ENCODE measurements at places on chromosomes 12 and 14.

- peak; percentile 36 for DNase-seq
Measured at GRCh38 chr14:51368721-51369163, 128.7 kb downstream of the TMX1 start.

GRCh38 chr12:63103494-63104131 is 47.4 kb downstream of the AVPR1A start:
- peak; percentile 8 for DNase-seq

- no peak for DNase-seq
Measured at GRCh38 chr12:88142610-88142991, 494 bp downstream of the TMTC3 start.

GRCh38 chr12:124736115-124737039 is 127.3 kb downstream of the SCARB1 start:
- DNase-seq = no peak

DNA sequence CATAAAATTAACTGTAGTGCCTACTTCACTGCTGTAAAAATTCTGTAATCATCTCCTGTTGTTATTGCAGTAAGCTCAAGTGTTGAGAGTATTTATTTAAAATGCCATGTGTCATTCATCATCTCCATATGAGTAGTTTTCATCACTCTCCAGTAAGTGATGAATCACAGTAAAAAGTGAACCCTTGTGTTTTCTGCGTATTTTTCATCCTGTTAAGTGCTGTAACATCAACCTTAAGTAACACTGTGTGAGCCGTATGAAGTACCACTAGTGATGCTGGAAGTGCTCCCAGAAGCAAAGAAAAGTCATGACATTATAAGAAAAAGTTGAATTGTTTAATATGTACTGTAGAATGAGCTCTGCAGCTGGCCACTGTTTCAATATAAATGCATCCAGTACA is 55.4 kb downstream of the SLCO1B3 start:
- peak; percentile 62 for DNase-seq

DNA sequence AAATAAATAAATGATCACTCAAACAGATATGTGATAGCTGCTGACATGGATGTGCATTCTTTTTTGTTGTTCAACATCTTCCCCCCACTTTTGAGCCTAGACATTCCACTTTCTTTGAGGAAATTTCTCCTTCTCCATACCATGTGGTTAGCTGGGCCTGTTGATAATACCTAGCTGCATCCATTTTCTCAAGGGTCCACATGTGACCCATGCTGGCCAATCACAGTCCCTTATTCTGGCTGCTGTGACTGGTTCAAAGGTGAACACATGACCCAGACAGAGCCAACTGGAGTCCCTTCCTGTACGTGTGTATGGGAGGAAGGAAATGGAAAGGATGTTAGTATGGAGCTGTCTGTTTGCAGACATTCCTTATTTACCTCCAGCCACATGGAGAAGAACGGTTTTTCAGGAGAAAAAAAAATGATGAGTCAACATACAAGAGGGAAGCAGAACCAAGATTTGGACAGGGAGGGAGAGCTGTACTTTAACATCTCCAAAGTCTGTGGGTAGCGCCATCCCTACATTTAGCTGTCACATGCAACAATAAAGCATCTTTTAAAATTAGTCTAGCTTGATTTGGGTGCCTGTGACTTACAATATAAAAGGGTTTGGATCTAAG is 391.7 kb upstream of the TBX3 start:
- peak; percentile 25 for DNase-seq

DNA sequence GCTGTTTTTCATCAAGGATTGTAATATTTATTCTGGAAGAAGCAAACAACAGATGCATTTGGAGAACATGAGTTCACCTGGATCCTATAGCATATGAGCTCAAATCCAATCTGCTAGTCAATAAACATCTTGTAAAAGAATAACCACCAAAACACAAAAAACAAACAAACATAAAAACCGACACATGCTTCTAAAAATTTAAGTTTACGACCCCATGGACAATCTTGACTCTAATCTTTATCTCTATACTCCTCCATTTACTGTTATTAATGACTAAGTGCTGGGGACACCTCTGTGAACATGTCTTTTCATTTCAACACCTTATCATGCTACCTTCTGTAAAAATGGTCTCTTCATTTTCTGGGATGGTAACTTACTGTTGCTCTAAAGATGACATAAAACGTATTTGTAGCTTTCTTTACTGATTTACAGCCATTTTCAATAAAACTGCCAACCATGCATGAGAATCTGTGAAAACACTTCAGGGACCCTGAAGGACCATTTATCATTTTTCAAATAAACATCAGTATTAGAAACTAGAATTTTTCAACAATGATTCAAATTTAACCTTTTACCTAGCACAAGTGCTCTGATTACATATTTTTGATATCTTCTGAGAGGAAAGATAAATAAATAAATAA is 123.8 kb upstream of the SOX5 start:
- DNase-seq = no peak

GRCh38 chr12:1882405-1882804 is 36.0 kb downstream of the CACNA2D4 start:
- no peak for DNase-seq

GRCh38 chr12:20366776-20367409 is 1.4 kb upstream of the PDE3A start:
- DNase-seq = no peak

- DNase-seq = no peak
Measured at GRCh38 chr12:31033146-31033545, 40.5 kb upstream of the DDX11 start.

DNA sequence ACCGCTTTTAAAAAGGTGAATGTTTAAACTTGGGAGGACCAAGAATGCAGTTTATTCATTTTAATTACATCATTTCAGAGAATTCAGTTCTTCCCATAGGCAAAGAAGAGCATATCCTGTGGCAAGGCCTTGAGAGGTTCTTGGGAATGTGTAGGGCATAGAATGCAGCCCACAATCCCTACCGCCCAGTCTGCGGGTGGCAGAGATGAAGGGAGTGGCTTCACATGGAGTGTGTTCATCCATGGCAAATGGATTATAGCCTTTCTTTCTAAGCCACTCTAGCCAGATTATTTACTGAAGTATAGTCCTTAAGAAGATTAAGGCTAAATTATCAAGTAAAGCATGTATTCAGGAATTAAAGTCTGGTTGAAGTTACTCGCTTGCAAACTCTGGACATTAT is 97.4 kb downstream of the TSPAN8 start:
- no peak for DNase-seq

DNA sequence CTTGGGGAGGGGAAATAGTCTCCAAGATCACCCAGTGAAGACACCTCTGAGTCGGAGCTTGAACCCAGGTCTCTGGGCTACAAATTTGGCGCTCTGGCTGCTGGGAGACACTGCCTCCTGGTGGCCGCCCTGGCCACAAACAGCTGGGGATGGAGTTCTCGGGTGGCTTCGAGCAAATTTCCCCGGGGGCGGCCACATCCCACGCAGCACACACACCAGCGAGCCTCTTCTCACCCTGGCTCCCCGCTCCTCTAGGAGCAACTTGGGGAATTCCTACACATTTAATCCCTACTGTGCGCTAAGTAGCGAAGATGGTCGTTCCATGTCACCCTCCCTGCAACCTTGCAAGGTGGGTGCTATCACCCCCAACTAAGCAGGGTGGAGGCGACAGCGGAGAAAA is 66.2 kb upstream of the BEGAIN start:
- no peak for DNase-seq

DNA sequence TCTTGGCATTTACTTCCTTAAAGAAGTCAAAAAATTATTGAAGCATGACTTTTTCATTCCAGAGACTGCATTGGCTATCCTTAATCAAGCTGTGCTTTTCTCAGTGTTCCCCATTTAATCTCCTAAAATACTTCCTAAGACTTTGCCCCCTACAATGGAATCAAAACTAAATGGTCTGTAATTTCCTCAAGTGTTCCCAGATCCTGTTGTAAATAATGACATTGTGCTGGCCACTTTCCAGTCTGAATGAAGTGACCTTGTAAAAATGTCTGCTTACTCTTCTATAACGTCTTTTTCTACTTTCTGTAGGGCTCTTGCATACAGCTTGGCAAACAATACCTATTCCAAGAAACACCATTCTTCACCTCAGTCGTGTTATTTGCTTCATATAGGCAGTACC is 45.3 kb upstream of the MBIP start:
- DNase-seq = no peak

DNA sequence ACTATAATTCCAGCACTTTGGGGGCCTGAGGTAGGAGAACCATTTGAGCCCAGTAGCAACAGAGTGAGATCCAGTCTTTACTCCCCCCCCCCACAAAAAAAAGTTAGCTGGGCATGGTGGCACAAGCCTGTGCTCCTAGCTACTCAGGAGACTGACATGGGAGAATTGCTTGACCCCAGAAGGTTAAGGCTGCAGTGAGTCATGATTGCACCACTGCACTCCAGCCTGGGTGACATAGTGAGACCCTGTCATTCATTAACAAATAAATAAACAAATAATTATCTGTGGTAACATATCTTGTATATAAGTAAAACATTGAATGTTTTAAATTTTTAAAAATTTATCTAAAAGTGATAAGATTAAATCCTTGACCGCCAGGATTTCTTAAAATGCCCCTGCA is 4.8 kb downstream of the ENTPD5 start:
- DNase-seq = peak; percentile 6

DNA sequence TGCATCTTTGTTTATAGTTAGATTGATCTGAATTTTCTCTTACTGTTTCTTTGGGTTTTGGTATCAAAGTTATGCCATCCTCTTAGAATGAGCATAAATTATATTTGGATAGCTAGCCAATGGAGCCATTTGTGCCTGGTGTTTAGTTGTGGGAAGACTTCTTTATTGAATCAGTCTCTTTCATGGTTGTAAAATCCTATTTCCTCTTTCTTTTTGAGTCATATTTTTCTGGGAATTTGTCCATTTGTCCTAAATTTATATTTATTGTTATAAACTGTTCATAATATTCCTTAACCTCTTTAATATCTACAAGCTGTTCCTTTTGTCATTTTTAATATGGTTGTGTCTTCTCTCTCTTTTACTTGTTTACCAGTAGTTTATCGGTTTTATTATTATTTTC is 462.5 kb downstream of the AEBP2 start:
- DNase-seq = no peak

DNA sequence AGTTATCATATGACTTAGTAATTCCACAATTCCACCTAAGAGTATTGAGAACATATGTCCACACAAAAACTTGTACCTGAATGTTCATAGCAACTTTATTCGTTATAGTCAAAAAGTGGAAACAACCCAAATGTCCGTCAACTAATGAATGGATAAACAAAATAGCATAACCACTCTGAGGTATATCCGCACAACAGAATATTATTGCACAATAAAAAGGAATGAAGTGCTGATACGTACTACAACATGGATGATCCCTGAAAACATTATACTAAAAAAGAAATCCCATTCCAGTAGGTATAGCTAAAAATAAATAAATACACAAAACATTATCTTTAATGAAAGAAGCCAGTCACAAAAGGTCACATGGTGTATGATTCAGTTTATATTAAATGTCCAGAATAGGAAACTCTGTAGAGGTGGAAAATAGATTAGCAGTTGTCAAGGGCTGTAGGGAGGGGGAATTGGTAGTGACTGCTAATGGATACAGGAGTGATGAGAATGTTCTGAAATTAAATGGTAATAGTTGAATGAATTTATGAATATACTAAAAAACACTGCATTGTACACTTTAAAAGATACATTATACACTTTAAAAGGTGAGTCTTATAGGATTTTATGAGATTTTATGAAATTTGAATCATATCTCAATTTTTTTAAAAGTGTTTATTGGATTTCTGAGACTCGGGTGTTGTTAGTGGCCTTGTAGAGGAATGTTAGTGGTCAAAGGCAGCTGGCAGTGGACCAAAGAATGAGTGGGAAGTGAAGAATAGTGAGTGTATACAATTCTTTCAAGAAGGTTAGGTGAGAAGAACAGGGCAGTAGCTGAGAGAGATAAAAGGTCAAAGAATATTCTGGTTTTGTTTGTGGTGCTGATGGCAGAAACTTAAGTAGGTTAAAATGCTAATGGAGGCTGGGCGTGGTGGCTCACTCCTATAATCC is 36.3 kb upstream of the BAZ1A start:
- DNase-seq = peak; percentile 83

GRCh38 chr12:113930249-113930648 is 35.9 kb downstream of the RBM19 start:
- no peak for DNase-seq

DNA sequence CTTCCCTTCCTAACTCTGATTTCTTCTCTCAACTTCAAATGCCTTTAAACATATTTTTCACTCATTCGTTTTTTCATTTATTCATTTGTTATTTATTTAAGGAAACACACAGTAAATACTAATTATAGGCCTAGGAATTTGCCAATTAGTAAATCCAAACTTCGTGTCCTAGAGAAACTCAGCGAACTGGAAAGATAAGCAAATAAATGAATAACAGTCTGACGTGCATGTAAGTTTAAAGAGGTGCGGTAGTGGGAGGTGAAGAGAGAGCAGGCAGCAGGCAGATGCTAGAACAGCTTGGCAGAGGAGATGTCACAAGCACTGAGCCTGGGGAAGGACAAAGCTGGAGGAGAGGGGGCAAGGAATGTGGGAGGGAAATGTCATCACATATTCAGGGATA is 228.2 kb downstream of the DPY19L2 start:
- no peak for DNase-seq

- DNase-seq = peak; percentile 36
Measured at GRCh38 chr12:114976959-114977358, 293.0 kb upstream of the TBX3 start.

GRCh38 chr12:7869137-7869536 is 3.6 kb downstream of the SLC2A14 start:
- no peak for DNase-seq

DNA sequence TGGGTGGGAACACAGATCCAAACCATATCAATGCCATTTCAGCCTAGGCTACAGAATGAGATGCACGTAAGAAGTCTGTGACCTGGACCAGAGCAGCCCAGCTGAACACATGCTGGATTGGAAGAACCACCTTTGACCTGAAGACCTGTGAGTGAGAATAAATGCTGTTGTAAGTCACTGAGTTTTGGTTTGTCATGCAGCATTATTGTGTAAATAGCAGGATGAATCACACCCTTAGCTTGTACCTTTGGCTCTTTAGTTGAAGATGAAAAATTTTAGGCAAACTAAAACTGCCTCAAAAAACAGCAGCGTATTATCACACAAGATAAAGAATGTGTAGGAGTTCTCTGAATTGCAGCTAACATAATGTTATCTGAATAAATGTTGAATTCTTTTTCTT is 199.4 kb upstream of the LRIG3 start:
- DNase-seq = peak; percentile 42

DNA sequence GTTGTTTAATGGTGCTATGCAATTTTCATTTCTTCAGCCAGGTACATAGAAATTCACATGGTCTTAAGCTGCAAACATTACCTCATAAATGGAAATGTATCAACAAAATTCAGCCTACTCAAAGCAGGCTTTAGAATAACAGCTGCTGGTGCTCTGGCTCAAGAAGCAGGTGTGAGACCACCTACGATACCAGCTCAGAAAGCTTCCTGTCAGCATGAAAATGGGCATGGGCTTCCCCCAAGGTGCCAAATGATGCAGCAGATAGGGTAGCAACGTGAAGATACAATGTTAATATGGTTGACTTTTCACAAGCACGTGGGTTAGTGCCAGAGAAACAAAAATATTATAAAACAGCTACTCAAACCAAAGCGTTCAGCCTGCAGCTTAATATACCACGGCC is 343.4 kb upstream of the PRICKLE1 start:
- DNase-seq = no peak

All from M059J (cell line).